H1 (cell line): ENCODE measurements at places on chromosomes 2 and 18. TPM values are rescaled to one million over a fixed set of nuclear protein-coding genes. Genes with fewer than 3 reads are reported as not detected.

The MAP3K19 gene
- polyA plus RNA-seq = not detected in 2 replicates

The FOXI3 gene
- 6.8 and 9.8 TPM in 2 replicates for polyA plus RNA-seq

The GAD1 gene
- 1.0 and 1.1 TPM in 2 replicates for polyA plus RNA-seq

The RGPD4 gene
- polyA plus RNA-seq = not detected in 2 replicates

The RGPD3 gene
- polyA plus RNA-seq = 0.05 and 0.08 TPM in 2 replicates

The IL36A gene
- not detected in 2 replicates for polyA plus RNA-seq

The UGT1A10 gene
- polyA plus RNA-seq = not detected in 2 replicates

The LRRC30 gene
- polyA plus RNA-seq = not detected in 2 replicates

The DYSF gene
- 5.8 and 6.6 TPM in 2 replicates for polyA plus RNA-seq

The NEU4 gene
- polyA plus RNA-seq = 0.32 and 0.89 TPM in 2 replicates

The ZNF385B gene
- 0.82 and 1.1 TPM in 2 replicates for polyA plus RNA-seq

The RAB31 gene
- 15.2 TPM in 2 replicates for polyA plus RNA-seq

The SULT1C4 gene
- polyA plus RNA-seq = 1.5 and 1.6 TPM in 2 replicates

The ALPI gene
- polyA plus RNA-seq = not detected in 2 replicates

The CCDC141 gene
- 0.56 and 0.58 TPM in 2 replicates for polyA plus RNA-seq

The STAT4 gene
- 0.33 and 0.36 TPM in 2 replicates for polyA plus RNA-seq

The FBLN7 gene
- 0.77 and 0.88 TPM in 2 replicates for polyA plus RNA-seq

The GRB14 gene
- polyA plus RNA-seq = 2.4 and 2.5 TPM in 2 replicates

The GKN1 gene
- polyA plus RNA-seq = not detected in 2 replicates

The DHRS9 gene
- polyA plus RNA-seq = not detected in 2 replicates

The ECEL1 gene
- polyA plus RNA-seq = 20.2 and 27.9 TPM in 2 replicates

The CLIP4 gene
- polyA plus RNA-seq = 0.02 and 0.08 TPM in 2 replicates

The YPEL5 gene
- 17.2 and 18.5 TPM in 2 replicates for polyA plus RNA-seq

The M1AP gene
- 4.8 and 6.6 TPM in 2 replicates for polyA plus RNA-seq

The CRACDL gene
- polyA plus RNA-seq = 0.25 and 0.38 TPM in 2 replicates
